ENCODE measurements at places on chromosomes 3 and 15.

DNA sequence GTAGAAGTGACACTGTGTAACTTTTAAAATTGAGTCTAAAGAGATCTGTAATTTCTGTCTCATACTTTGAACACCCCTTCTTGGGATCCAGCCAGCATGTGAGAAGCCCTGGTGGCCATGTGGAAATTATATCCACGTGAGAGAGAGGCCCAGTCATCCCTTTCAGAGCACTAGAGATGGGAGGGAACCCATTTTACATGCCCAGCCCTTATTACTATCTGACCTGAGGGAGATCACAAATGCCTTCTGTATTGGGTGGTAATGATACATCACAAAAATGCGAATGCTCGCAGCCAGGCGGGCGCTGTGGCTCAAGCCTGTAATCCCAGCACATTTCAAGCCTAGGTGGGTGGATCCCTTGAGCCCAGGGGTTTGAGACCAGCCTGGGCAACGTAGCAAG lies 27.3 kb upstream of the TRAK1 start:
- no peak for DNase-seq

DNA sequence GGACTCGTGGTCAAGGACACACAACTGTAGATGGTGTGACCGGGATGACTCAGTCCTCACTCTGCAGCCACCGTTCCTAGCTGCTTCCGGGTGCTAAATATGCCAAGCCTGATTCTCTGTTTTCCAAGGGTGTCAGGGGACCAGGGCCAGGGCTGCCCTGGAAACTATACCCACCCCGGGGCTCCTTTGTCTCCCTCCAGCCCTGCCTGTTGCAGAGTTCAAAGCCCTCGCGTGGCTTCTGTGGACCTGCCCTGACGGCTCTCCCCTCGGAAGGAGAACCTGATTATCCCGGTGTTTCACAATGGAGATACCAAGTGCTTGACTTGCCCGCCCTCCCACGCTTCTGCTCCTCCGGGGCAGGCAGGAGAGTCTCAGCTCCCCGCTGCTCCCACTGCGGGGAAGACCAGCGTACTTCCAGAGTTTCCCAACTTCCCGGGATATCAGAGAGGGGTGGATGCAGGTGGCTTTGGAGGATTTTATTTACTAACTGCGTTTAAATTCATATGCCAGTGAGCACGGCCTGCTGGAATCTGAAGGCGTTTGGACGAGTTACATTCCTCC lies 125.0 kb downstream of the ASB7 start:
- DNase-seq, result no peak

GRCh38 chr15:39391230-39391629 lies 189.6 kb upstream of the THBS1 start:
- no peak for DNase-seq

DNA sequence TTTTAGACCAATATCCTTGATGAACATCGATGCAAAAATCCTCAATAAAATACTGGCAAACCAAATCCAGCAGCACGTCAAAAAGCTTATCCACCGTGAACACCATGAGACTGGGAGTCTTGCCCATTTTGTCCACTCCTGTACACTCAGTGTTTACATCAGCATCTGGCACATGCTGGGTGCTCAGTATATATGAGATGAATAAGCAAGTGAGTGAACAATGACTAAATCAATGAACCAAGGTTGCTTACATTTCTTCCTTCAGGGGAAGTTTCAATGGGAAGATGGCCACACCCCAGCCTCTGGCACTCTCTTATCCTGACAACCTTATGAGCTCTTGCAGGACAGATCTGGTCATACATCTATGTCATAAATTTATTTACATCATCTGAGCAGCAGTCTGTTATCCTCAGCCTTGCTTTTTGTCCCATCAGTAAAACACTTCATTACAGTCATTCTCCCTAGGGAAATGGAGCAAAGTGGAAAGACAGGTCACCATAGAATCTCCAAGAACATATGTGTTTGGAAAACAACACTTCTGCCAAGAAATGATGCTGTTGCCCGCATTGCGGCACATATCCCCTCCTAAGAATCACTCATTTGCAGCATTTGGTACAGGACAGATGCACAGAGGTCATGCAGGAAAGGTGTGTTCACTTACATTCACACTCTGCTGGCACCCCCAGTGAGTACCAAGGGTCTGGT lies 171.8 kb upstream of the EIF1B start:
- no peak for DNase-seq

- DNase-seq, result no peak
Observed at GRCh38 chr15:58511599-58511987, 79.8 kb downstream of the LIPC start.

DNA sequence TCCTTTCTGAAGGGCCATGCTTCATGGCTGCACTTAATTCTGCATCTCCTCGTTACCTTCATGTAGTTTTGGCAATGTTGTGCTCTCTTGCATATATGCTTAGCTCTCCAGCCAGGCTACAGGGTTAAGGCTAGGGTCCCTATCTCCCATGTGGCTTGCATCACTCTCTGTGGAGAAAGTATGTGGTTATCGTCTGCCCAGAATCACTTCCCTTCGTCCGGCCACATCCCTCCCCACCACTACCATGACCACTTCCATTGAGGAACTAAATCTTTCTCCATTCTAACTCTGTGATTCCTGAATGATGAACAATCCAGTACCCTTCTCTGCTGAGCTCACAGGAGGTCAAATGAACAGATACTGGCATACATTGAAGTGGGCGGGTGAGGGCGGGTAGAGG lies 34.0 kb downstream of the WWTR1 start:
- DNase-seq, result no peak

DNA sequence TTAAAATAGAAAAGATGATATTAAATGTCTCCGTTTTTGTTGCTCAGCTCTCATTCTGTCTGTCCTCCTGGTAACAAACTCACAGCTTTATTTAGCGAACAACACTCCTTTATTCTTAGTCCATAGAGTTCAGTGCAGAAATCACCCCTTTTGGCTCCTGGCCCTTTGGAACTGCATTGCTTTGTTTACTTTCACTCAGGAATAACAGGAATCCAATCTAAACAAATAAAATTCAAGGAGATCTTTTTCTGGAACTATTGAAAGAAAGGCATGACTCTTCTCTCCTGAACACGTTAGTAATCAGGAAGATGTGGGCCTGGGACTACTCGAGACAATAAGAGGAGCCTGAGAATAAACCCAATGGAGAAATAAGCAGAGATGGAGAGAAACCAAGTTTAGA lies 409.2 kb downstream of the DIPK2A start:
- DNase-seq, result no peak

- no peak for DNase-seq
Observed at GRCh38 chr15:60370105-60370868, 27.5 kb downstream of the ANXA2 start.

GRCh38 chr3:124034016-124034843 lies 42.3 kb upstream of the ROPN1 start:
- no peak for DNase-seq

DNA sequence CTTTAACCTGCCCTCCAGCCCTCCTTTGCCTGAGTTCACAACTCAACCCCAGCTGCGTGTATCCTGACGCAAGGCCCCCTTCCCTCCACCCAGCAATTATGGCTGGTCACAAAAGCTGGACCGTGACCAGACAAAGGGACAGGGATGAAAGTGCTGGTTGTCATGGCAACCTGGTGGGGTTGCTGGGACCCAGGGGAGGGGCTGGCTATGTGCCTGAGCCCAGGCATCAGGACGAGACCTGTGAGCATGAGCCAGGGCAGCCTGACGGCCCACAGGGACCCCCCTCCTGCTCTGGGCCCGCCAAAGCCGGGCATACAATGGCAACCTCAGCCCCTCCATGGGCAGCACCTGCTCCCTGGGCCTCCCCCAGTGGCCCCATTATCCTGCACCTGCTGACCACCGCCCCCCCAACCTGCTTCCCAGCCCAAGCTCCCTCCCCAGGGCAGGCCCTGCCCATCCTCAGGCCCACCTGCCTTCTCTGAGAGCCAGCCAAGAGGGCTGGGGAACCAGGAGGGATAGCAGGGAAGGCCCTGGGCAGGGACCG lies 4.5 kb upstream of the DNAH1 start:
- DNase-seq, result no peak

GRCh38 chr3:129686941-129687340 lies 80.5 kb upstream of the PLXND1 start:
- DNase-seq, result no peak

DNA sequence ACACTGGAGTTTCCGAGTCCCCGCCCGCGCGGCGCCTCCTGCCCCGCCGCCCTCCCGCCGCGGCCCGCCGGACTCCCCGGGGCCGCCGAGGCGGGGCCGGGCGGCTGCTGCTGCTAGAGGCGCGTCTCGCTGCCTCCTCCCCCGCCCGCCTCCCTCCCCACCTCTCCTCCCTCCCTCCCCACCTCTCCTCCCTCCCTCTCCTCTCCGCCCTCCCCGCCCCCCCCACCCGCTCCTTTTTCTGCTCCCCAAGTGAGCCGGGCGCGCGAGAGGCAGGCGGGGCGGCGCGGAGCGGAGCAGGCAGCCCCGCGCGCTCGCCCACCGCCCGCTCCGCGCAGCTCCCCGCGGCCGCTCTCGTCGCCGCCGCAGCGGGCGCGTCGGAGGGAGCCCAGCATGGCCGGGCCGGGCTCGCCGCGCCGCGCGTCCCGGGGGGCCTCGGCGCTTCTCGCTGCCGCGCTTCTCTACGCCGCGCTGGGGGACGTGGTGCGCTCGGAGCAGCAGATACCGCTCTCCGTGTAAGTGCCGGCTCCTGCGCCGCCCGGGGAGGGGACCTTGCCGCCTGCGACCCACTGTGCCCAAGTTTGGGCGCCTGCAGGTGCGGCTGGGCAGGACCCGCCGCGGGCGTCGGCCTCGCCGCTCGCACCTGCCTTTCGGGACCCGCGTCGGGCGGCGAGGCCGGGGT lies at the start of gene CACNA2D3:
Gene CACNA2D3, plus strand, starts transcription at position 229 of the 679 bp plus-strand sequence.
- no peak for DNase-seq

DNA sequence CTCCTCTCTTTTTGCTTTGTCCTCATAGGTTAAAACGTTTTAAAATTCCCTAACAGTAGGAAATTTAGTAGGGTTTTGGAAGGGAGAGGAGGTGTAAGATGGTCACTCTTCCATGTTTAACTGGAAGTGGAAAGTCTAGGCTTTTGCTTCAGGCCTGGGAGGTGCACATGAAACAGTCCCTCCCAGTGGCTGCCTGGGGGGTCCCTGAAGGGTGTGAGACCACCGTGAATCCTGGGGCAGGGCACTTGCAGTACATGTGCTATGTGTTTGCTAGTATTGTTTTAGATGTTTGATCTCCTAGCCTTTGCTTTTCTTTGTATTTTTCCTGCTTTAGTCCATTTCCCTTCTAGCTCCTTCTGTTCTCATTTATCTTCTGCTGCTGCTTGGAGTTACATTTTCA lies 178.5 kb downstream of the THSD4 start:
- DNase-seq, result no peak

GRCh38 chr15:59237924-59238331 lies 31.3 kb downstream of the LDHAL6B start:
- no peak for DNase-seq

DNA sequence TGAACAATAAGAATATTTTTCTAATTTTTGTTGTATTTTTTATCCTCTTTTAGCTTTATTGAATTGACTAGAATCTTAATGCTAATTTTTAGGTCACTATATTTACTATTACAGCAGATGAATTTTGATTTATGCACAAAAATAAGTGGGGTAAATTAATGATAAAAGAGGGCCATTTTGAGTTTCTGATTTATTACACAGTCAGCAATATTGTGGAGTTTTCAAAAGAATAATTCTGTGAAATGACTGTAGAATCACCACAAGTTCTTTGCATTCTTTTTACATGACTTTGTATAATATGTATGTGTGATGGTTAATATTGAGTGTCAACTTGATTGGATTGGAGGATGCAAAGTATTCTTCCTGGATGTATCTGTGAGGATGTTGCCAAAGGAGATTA lies 812.4 kb upstream of the DPPA4 start:
- DNase-seq, result no peak

GRCh38 chr3:55541016-55541415 lies 53.9 kb upstream of the WNT5A start:
- DNase-seq, result no peak

- no peak for DNase-seq
Observed at GRCh38 chr15:101615414-101615985, 36.7 kb downstream of the TM2D3 start.

- no peak for DNase-seq
Observed at GRCh38 chr15:40437752-40438687, 2.7 kb upstream of the BAHD1 start.

- peak; percentile 72 for DNase-seq
Observed at GRCh38 chr3:195863121-195864061, 45.0 kb downstream of the TNK2 start.

DNA sequence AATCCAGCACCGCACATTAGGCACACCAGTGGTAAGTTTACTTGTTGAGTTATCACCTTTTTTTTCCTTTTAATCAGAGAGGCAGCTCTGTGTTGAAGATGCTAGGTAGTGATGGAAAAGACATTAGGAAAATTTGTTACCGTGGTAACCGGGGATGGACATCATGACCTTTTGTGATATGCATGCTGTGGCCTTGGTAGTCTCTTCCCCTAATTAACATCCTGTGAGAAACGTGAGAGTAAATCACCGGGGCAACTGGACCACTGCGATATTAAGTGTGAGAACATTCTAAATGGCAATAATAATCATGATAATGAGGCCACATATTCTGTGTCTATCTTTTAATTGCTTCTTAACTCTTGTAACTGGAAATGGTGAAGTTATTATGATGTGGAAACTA lies 362.0 kb downstream of the CACNA2D3 start:
- no peak for DNase-seq

- no peak for DNase-seq
Observed at GRCh38 chr3:77392181-77392580, 352.3 kb downstream of the ROBO2 start.

GRCh38 chr15:74373731-74374647 lies 6.5 kb upstream of the CYP11A1 start:
- DNase-seq, result peak; percentile 77

- DNase-seq, result no peak
Observed at GRCh38 chr3:178100908-178101307, 435.3 kb upstream of the KCNMB2 start.

DNA sequence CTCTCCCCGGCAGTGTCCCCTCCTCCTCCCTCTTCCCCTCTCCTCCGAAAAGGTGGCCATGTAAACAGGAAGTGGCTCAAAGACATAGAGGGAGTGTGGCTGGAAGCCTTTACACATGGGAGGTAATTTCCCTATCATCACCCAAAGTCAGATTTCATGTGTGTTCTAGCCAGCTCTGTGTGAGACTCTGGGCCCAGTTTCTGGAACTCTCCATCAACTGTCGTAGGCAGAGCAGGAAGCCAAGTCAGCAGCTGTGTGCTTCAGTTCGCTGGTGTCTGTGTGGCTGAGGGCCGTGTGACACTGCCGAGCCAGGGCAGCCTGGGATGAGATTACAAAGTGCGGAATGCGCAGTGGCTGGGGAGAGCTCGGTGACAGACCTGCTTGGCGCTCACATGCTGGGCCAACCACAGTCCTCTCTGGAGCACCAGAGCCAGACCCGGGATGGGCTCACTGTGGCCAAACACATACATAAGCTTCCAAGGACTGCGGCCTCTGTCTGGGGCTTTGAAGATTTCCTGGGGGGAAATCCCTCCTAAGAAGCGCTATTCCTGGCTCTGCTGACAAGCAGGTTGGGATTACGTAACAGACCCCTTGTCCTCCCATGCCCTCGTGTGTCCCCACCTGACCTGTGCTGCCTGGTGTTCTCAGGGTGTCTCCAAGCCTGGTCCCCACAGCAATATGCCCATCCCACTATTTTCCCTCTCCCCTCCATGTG lies 50.7 kb downstream of the UMPS start:
- DNase-seq, result peak; percentile 45

Measured in thoracic aorta (tissue), 2 donors.